Lung microvascular endothelial cell (primary cell): ENCODE measurements at places on chromosomes 11 and 22. TPM values are rescaled to one million over a fixed set of nuclear protein-coding genes. Genes with fewer than 3 reads are reported as not detected.
A peak's percentile ranks its signal among the peaks of the same experiment; 100 is the strongest.

DNA sequence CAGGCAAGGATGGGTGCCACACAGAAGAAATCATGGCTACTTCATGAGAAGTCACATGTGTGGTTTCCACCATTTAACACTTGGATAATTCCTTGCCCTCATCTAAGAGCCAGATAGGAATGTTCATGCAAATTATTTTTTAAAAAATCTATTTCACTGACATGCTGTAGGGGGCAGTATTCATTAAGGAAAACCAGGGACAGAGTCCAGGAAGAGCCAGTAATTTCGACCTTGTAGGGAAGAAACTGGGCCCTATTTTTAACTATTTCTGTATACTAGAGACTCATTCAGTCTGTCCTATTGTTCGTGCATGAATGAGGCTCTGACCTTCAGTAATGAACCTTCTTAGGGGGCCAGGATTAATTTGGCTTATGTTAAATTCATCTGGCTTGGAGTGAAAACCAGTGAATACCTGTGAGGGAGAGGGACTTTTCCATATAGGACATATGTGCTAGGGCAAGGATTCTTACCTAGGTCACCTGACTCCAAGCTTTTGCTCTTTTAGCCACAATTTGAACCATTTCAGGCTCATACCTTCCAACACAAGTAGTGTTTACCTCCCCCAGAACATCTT is 192.7 kb downstream of the NAV2 start:
- DNase-seq: peak; percentile 65

GRCh38 chr11:104892723-104893511 is 5.3 kb downstream of the CASP12 start:
- DNase-seq: no peak

DNA sequence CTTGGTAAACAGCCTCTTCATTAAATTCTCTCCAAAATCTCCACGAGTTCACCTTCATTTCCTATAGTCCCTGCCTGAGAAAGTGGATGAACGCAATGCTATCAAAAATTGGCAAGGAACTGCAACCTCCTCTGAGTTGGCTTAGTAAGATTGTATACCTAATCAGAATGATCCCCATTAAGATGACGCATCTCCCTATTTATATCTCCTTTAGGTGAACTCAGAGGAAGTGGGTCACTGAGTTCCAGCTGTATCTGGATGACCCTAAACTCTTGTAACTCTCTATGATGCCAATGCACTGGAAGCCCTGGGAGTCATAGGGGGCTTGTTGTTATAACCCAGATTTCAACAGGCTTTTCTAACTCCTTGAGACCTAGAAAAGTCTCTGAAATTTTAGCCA is 48.2 kb downstream of the OR10A6 start:
- DNase-seq: no peak

DNA sequence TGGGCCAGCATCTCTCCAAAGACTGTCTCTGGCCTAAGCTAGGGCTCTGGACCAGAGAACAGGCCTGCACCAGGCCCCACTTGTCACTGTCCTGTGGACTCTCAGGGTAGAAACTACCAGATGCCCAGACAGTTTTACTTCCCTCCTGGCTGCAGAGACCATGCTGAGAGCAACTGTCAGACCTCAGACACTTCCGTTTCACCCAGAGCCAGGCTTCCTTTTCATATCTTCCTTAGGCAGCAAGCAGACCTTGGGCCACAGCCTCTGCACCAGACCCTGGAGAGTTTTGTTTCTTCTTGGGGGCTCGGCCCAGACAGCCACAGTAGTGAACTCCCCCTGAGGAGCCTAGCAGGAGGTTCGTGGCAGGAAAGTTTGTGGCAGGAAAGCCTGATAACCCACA is 12.1 kb upstream of the FCHSD2 start:
- no peak for DNase-seq

Gene NPTXR
- under 0.01 TPM in 2 replicates for total RNA-seq
